ENCODE measurements at places on chromosomes 1 and 21.

GRCh38 chr1:54135436-54136120 lies 17.2 kb downstream of the CDCP2 start:
- no peak for DNase-seq

DNA sequence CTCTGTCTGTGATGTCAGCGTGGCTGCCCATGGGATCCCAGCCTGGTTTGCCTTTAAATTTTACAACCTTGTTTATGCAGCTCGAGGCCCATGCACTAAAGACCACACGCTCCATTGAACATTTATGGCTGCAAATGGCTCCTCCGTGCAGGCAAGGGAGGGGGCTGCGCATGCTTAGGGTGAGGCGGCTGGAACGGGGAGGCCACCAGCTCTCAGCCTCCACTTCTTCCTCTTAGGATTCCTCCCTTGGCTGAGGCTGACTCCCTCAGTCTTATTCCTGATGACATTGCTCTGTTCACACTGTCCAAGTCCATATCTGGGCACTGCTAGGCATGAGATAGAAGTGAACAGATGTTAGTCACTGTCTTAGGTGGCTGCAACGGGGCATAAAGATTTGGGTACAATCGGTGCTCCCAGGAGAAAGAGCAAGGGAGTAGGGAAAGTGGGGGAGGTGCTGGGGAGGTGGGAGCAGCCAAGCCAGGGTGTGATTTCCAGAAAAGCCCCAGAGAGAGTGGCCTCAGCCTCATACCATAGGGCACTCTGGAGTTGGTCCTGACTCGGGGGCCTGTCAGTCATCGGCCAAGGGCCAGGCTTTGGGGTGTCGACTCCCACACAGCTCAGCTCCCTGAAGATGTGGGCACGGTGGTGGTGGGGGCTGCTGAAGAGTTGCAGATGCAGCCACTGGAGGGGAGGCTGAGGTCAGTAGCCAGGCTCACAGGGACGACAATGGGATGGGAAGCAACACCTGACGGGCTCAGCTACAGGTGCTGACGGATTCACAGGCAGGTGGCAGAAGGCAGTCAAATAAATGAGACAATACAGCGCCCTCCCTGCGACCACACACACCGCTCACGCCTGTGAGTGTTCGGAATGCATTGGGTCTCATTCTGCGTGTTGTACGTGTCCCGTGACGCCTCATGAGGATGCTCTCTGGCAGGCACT lies 37.3 kb upstream of the ACTL8 start:
- DNase-seq = no peak

DNA sequence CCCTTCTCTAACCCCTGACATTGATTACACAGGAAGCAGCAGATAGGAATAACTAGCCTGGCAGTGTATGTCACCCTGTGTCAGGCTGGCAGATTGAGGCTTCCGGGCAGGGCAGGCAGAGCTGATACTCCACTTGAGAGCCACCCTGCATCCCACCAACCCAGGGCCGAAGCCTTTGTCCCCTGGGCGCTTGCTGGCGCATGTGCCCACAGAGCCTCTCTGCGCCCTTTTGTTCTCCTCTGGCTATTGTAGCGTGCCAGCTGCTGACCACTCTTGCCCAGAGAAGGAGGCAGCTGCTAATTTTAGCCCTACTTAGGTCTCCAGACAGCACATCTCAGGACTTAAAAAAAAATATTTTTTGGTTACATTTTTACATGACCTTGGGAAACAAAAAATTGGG lies 304.9 kb downstream of the HHAT start:
- no peak for DNase-seq

GRCh38 chr1:111197598-111198284 lies 2.7 kb downstream of the DENND2D start:
- peak; percentile 73 for DNase-seq

DNA sequence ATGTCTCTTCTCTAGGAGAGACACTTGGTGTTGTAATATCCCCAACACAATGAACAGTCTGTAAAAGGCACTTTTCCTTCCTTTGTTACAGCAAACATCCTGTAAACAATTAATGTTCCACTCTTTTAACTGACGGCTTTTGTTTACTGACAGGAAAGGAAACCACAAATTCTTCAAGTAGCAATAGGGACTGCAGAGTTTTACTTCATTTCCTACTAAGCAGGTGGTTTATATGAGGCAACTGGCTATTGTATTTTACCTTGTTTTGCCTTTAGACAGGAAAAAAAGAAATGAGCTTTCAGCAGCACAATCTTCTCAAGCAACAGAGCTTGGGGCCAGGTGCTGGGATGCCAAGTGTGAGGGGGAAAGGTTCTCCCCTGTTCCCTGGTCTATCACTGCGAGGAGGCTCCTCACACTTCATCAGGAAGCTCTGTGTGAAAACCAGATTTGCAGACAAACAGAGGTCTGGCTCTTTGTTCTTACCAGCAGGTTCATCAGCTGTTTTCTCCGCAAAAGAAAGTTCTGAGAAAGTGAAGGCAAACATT lies 51.2 kb downstream of the SIPA1L2 start:
- DNase-seq = no peak
